ENCODE measurements at places on chromosomes 1 and 21.

DNA sequence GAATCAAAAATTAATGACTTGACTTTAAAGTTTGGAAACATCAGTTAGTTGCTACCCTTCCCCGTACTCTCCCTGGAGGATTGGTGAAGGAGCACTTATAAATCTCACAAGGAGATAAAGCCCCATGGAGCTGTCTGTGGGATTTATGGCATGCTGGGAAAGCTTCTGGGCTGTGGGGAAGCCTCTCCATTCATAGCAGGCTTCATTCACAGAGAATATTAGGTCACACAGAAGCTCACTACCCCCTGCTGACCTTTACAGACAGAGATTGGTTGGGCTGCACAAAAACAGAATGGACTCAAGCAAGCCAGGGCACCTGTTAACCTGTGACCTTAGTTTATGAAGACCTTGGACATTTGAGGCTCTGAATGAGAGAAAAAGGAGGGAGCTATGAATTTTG is 32.1 kb downstream of the RGL1 start:
- DNase-seq: no peak
- H3K36me3 ChIP-seq: no peaks in the 10 kb centered on the region
- H3K27me3 ChIP-seq: no peaks in the 10 kb centered on the region
- H3K27ac ChIP-seq: no peak overlapping the region

GRCh38 chr1:78247079-78247478 is 201.3 kb downstream of the GIPC2 start:
- no peak for DNase-seq
- no peak overlapping the region for H3K27ac ChIP-seq
- no peaks in the 10 kb centered on the region for H3K27me3 ChIP-seq
- H3K4me3 ChIP-seq: no peak overlapping the region
- no peaks in the 10 kb centered on the region for H3K4me1 ChIP-seq

DNA sequence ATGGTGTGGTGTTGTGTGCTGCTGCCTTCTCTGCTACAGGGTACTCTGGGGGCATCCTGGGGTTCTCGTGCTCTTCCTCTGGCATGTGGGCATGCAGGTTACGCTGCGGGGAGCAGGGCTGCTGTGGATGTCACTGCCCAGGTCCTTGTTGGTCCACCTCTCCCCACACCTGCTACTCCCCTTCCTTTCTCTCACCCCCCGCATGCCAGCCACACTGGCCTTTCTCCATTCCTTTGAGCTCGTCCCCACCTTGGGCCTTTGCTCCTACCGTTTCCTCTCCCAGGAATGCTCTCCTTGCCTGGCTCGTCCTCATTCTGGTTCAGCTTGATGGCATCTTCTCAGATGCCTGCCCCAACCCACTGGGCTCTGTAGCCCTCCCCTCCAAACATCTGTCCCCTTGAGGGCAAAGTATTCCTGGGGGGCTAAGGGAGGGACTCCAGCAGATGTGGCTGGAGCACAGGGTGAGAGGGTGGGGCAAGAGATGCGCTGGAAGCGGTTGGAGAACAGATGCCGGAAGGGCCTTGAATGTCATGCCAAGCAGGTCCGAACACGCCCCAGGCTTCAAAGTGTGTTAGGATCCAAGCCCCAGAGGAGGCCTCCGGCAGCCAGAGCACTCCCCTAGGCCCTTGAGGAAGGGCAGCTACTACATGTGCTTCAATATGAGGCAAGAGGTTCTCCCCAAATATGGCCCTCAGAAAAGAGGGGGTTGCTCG is 23.4 kb downstream of the DMRTB1 start:
- peaks cover 28% of the 10 kb centered on the region for H3K27me3 ChIP-seq
- DNase-seq: no peak
- no peak overlapping the region for H3K27ac ChIP-seq
- H3K4me3 ChIP-seq: no peak overlapping the region
- H3K36me3 ChIP-seq: no peaks in the 10 kb centered on the region

DNA sequence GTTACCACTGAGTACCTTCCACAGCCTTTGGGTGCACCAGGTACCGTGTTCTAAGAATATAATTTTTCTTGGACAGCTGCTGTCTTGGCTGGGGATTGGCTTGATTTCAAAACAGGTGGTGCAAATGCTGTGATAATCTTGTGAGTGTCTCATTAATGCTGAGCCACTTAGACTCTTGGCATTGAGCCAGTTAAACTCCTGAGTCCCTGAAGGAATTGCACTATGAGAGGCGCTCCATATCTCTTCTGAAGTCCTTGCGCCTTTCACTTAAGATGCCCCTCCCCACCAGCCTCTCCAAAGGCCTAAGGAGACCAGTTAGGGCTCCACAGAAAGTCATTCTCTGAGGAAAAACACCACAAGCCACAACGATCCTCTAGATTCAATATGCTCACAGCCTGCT is 51.0 kb downstream of the BACH1 start:
- H3K4me3 ChIP-seq: no peak overlapping the region
- no peak overlapping the region for H3K27ac ChIP-seq
- H3K36me3 ChIP-seq: peaks cover 30% of the 10 kb centered on the region

- peak overlapping the region; percentile 75 for H3K4me3 ChIP-seq
- H3K27me3 ChIP-seq: no peaks in the 10 kb centered on the region
- DNase-seq: no peak
- H3K27ac ChIP-seq: no peak overlapping the region
- H3K4me1 ChIP-seq: peaks cover 64% of the 10 kb centered on the region
- peaks cover 11% of the 10 kb centered on the region for H3K36me3 ChIP-seq
Observed at GRCh38 chr1:178625695-178626094, 99.3 kb upstream of the RALGPS2 start.

DNA sequence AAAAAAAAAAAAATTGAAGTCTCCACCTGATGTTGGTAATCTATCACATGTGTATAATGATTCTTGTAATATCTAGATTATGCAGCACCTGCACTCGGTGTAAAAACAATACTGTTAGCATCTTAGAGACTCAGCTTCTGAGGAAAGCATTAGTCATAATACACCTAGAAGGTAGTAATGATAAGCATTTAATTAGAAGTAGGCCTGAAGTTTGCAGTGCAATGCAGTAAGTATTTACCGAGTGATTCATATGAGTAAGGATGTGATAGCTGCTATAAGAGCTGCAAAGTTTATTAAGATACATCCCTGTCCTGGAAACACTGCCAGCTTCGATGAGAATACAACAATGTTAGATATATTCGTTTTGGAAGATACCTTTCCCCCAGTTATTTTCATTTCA is 196.4 kb downstream of the GREM2 start:
- no peak for DNase-seq
- no peak overlapping the region for H3K4me3 ChIP-seq
- H3K27ac ChIP-seq: no peak overlapping the region
- H3K4me1 ChIP-seq: no peaks in the 10 kb centered on the region

- H3K27ac ChIP-seq: peak overlapping the region; percentile 32
- H3K4me3 ChIP-seq: no peak overlapping the region
- peaks cover 47% of the 10 kb centered on the region for H3K27me3 ChIP-seq
- peak; percentile 55 for DNase-seq
- H3K36me3 ChIP-seq: no peaks in the 10 kb centered on the region
Observed at GRCh38 chr1:151945725-151946722, 36.7 kb upstream of the THEM4 start.

DNA sequence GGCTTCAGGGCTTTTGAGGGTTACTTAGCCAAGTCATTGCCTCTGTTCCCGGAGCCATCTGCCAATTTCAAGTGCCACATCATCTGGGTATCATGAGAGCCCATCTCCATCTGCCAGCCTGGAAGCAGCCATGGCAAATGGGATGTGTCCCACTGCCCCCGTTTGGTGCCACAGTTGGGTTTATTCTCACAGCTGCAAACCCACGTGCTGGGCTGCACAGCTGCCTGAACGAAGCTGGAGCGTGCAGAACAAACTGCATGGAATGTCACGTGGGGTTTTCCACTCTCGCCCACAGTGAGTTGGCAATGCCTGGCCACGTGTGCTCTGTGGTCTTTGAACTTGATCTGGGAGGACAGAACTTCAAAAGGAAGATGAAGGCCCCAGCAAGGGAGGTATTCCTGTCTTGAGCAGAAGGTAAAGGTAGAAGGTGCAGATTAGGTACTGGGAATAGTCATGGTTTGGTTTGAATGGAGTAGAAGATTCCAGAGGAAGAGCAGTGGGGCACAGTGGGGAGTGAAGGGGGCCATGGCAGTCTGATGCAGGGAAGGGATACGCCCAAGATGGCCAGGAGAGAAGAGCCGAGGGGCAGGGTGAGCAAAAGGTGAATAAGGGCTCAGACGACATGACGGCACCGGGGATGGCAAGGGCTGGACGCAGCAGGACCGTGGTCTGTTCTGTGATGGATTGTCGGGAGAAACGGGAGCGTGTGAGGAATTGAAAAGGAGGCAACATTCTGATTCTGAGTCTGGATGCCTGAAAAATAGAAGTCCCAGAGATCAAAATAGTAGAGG is 222.0 kb downstream of the KAZN start:
- no peaks in the 10 kb centered on the region for H3K27me3 ChIP-seq
- no peaks in the 10 kb centered on the region for H3K36me3 ChIP-seq
- no peak overlapping the region for H3K4me3 ChIP-seq
- no peaks in the 10 kb centered on the region for H3K4me1 ChIP-seq

DNA sequence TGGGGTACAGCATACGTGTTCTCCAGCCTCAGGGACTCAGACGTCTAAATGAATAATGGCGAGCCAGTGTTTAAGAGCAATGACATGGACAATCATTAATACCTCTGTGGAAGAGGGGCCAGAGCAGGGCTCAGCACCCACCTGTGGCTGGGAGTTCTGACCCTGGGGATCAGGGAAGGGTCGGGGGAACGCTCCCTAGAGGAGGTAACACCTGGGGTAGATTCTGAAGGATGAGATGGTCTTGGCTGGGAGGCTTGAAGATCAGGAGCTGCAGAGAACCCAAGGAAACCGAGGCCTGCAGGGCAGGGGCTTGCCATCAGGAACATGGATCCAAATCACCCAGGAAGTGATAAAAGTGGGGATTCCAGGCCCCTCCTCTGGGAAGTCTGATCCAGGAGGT is 138.2 kb upstream of the RUNX3 start:
- no peaks in the 10 kb centered on the region for H3K27me3 ChIP-seq
- H3K4me1 ChIP-seq: no peaks in the 10 kb centered on the region
- H3K36me3 ChIP-seq: no peaks in the 10 kb centered on the region

GRCh38 chr1:165228676-165229075 is 127.8 kb downstream of the LMX1A start:
- DNase-seq: no peak
- peaks cover 25% of the 10 kb centered on the region for H3K27me3 ChIP-seq
- no peak overlapping the region for H3K27ac ChIP-seq
- H3K4me3 ChIP-seq: no peak overlapping the region
- H3K4me1 ChIP-seq: no peaks in the 10 kb centered on the region

DNA sequence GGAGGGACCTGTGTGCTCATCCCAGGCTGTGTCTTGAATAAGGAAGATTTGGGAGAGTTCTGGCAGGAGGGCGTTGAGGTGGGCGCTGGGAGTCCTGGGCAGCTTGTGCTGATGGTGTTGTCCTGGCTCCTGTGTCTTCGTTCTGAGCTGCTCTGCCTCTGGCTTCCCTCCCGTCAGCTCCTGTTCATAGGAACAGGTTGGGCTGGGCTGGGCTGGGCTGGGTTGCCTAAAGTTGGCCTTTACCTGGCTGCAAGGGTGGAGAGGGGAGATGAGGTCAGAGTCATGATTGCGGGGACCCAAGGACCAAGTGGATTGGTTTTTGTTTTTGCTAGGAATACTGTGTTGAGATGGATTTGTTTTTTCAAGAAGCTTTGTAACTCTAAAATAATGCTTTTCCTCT is 9.1 kb downstream of the NECAP2 start:
- H3K27me3 ChIP-seq: no peaks in the 10 kb centered on the region
- H3K4me3 ChIP-seq: no peak overlapping the region
- H3K27ac ChIP-seq: no peak overlapping the region
- H3K4me1 ChIP-seq: no peaks in the 10 kb centered on the region
- no peak for DNase-seq
- H3K36me3 ChIP-seq: peaks cover 26% of the 10 kb centered on the region

DNA sequence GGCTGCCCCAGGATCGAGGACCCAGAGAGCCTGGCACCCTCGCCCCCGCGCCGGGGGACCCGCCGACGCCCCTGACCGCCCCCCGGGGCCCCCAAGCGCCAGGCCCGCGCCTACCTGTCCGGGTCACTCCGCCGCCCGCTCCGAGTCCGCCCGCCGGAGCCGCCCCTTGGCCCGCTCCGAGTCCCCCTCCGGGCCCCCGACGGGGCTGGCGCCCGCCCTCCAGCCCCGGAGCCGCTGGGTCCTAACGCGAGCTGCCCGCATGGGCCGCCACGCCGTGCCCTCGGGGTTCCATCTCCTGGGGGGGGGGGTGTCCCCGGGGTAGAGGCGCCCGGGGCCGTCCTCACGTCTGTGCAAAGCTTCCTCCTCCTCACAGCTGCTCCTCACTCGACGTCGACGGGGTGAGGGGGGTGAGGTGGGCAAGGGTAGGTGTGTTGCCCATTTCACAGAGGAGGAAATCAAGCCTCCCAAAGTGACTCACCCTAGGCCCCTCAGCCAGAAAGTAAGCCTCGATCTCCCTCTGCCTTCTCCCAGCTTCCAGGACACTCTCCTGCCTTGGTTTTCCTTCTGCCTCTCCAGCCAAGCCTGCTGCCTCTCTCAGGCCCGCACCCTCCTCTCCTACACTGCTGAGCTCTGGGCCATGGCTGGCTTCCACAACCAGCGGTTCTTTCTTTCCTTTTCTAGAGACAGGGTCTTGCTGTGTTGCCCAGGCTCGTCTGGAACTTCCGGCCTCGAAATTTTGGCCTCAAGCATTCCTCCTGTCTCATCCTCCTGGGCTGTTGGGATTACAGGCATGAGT is at the start of gene MFAP2:
TSS of gene MFAP2 (minus strand) at position 148 of the 796 bp plus-strand sequence. CDS start 2,347 bp downstream, outside the sequence.
- H3K36me3 ChIP-seq: no peaks in the 10 kb centered on the region
- no peak within 1 kb of the TSS for H3K27ac ChIP-seq
- peaks cover 13% of the 10 kb centered on the region for H3K4me1 ChIP-seq
- DNase-seq: no peak

- peaks cover 12% of the 10 kb centered on the region for H3K4me1 ChIP-seq
- no peak overlapping the region for H3K27ac ChIP-seq
- H3K4me3 ChIP-seq: no peak overlapping the region
- H3K27me3 ChIP-seq: no peaks in the 10 kb centered on the region
Observed at GRCh38 chr1:29209173-29209572, 21.6 kb downstream of the MECR start.

GRCh38 chr1:247386217-247386616 is 29.8 kb upstream of the NLRP3 start:
- H3K36me3 ChIP-seq: peaks cover 8% of the 10 kb centered on the region
- H3K4me3 ChIP-seq: no peak overlapping the region
- no peak overlapping the region for H3K27ac ChIP-seq
- H3K27me3 ChIP-seq: peaks cover 14% of the 10 kb centered on the region
- peaks cover 14% of the 10 kb centered on the region for H3K4me1 ChIP-seq

GRCh38 chr21:45363921-45364467 is 41.0 kb upstream of the COL18A1 start:
- H3K36me3 ChIP-seq: no peaks in the 10 kb centered on the region
- H3K27me3 ChIP-seq: peaks cover 21% of the 10 kb centered on the region
- H3K4me3 ChIP-seq: no peak overlapping the region
- no peaks in the 10 kb centered on the region for H3K4me1 ChIP-seq
- H3K27ac ChIP-seq: peak overlapping the region; percentile 44
- no peak for DNase-seq

Measured in naive B cell (primary cell).